ENCODE measurements at places on chromosomes 7 and 10. TPM values are rescaled to one million over a fixed set of nuclear protein-coding genes. Genes with fewer than 3 reads are reported as not detected.

Gene VGF
- total RNA-seq, result 3.0 TPM

Gene FKBP9
- 320 TPM for total RNA-seq

Gene CACNA2D1
- total RNA-seq, result 94.8 TPM

Gene OPN1SW
- not detected for total RNA-seq

Gene AKR1C1
- total RNA-seq, result 6.8 TPM

Gene FRMD4A
- total RNA-seq, result 28.5 TPM

Gene PON1
- not detected for total RNA-seq

Gene PTPRZ1
- not detected for total RNA-seq

Gene UCMA
- not detected for total RNA-seq

Gene OR2A42
- total RNA-seq, result under 0.01 TPM

Gene TAS2R4
- total RNA-seq, result 1.4 TPM

Gene PGAM2
- not detected for total RNA-seq

Gene TBXAS1
- total RNA-seq, result 2.4 TPM

Gene LLCFC1
- not detected for total RNA-seq

Gene OR2A1
- under 0.01 TPM for total RNA-seq

Gene CABCOCO1
- 0.18 TPM for total RNA-seq

Gene C10orf71
- total RNA-seq, result not detected

Gene SHLD2
- 23.8 TPM for total RNA-seq

Gene PNLIPRP3
- not detected for total RNA-seq

Measured in smooth muscle cell of the umbilical artery (primary cell).